Large intestine (tissue), 12 donors: ENCODE measurements at places on chromosomes 5 and 9.
A peak's percentile ranks its signal among the peaks of the same experiment; 100 is the strongest.

DNA sequence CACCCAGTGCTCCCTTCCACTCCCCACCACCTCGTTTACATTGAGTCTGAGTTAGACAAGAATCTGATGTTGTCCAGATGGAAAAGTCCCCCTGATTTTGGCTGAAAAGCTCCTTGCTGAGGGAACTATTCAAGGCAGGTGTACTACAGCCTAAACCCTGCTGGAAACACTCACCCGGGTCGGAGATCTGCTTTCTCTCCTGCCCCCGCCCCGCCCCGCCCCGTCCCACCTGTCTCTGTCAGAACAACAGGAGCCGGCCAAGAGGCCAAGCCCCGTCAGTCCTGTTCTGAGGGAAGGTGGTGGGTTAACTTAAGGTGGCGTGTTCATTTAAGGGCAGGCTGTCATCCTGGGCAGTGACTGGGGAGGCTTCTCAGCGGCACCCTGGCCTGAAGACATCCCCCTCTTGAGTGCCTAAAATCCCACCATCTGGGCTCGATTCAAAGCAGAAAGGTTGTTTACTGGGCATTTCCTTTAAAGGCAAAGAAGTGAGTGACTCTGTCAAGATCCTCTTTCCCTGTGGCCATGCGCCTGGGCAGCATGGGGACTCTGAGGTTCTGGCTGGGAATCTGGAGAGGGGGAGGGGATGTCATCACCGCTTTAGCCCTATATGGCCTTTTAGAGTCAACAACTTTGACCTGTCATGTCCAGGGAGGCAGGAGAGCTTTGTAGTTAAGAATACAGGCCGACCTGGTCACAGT lies 71.1 kb upstream of the NEURL1B start:
- peak; percentile 55 for DNase-seq

DNA sequence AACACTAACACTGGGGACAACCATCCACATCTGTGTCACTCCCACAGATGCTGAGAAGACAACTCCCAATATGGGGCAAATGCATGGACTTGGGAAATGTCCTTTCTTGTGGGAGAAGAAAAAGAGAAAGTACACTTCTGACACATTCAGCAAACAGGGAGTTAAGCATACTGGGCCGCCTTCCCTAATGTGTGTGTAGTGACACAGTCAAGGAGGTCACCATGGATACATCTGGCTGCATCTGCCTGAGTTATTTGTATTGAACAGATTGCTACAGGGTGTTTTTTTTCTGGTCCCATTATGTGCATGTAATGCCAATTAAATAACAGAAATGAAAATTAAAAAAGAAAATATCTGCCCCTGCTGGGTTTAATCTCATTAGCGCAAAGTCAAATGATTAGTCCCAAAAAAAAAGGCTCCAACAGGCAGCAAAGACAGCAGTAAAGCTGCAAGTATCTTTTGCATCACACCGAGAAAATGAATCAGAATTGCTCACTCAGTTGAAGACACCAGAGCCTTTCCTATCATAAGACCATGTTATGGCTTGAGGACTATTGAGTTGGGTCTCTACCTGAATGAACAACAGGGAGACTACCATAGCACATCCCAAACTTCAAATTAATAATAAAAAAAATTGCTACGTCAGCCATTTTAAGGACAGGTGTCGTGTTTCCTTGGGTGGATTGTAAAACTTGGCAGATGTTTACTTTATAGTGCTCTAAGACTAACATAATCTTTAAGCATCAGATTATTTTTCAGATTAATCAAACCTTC lies 395.9 kb downstream of the DTWD2 start:
- no peak for DNase-seq

DNA sequence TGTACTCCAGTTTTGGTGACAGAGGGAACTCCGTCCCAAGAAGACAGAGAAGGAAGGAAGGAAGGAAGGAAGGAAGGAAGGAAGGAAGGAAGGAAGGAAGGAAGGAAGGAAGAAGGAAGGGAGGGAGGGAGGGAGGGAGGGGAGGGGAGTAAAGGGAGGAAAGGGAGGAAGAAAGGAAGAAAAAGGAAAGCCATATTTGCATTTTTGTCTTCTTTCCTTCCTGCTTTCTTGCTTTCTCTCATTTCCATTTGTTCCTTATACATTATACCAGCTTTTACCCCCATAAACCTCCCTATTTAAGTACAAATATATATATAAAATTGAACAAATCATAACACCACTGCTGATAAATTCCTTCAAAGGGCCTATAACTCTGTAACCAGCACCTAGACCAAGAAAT lies 151.8 kb downstream of the SMC2 start:
- no peak for DNase-seq

GRCh38 chr5:141685591-141685990 lies 3.6 kb upstream of the ARAP3 start:
- no peak for DNase-seq

GRCh38 chr9:112194969-112195431 lies 19.9 kb upstream of the SUSD1 start:
- no peak for DNase-seq

DNA sequence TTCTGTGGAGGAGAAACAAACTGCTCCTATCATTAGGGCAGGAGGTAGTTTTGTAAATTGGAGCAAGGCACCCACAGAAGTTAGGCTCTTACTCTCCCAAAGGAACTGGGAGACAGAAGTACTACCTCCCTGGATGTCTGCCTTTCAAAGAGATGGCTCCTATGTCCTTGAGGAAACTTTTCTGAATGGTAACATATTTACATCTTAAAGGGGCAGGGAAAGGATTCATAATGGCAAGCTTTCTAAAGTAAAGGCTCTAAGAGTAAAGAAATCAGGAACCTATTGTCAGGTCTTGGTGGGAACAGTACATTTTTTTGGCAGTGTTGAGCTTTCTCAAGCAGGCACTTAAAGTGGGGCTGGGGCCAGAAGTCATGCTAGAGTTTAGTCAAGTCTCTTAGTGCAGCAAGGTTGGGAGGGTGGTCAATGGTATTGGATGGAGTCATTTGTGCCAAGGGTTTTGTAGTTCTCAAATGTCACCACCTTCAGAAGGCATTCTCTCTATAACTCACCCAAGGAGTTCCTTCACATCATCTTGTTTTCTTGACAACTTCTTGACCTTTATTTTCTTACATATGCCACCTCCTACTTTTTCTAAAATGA lies 26.3 kb upstream of the NDFIP1 start:
- no peak for DNase-seq

DNA sequence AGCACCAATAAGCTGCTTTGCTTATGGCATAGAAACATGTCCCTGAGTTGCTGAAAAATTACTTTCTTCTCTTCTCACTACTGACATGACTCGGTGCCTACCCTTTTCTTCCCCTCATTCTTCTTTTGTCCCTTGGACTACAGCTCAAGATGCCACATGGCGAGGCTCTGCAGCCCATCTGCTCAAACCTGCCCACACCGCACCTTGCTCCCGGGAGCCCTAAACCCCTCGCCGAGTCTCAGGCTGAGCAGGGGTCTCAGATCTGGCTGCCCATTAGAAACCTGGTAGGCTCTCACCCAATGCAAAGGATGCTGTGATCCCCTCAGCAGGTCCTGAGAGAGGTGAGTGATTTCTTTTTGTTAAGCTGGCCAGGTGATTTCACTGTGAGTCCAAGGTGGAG lies 251.7 kb upstream of the IRX1 start:
- DNase-seq: no peak

- peak; percentile 78 for DNase-seq
These were observed 833 bp downstream of the ANKHD1 start for GRCh38 chr5:140402258-140403074.

GRCh38 chr9:105038051-105038450 lies 110.1 kb upstream of the ABCA1 start:
- no peak for DNase-seq
